Stimulated activated CD8-positive, alpha-beta memory T cell treated with anti-CD3 and anti-CD28 coated beads, Interleukin-2, amount 100 ng/mL, for 1 hour (primary cell): ENCODE measurements at places on chromosomes 16 and 17.
A peak's percentile ranks its signal among the peaks of the same experiment; 100 is the strongest.

DNA sequence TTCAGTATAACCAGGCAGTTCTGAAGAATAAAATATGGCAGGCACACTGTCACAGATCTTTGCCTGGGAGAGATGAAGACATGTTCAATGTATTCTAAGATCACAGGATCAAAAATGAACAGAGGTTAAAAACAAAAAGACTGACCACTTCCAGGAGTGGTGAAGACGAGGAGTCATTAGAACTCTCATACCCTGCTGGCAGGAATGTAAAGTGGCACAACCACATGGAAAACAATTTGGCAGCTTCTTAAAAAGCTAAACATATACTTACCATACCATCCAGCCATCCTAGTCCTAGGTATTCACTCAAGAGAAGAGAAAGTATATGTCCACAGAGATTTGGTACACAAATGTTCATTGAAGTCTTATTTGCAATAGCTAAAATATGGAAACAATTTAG lies 406.3 kb downstream of the NPIPA8 start:
- DNase-seq: no peak

DNA sequence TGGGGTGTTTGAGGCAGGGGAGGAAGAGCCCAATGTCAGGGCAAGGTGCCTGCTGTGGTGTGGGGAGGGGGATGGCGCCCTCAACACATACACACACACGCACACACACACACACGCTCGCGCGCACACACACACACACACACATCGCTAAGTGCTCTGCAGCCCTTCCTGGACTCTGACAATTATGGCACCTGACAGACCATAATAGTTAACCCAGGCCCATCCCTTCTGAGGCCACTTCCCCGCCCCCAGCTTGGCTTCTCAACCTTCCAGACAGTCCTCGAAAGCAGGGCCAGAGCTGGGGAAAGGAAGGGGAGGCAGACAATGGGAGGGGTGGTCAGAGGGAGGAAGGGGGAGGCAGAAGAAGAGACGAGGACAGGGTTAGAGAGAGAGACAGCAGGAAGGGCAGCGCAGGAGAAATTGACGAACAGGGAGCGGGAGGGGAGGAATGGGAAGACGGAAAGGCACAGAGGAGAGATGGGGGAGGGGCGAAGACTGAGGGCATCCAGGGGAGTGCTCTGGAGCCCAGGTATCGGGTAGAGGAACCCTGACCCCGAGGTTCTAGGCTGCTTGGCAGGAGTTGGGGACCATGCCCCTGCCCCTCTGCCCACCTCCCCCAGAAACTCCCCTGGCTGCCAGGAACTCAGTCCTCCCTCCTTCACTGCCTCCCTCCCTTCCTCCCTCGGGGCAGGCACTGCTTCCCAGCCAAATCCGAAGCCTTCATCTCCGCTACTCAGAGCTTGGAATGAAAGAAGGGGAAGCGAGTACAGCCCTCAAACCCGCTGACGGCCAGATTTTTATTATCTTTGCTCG lies 4.0 kb downstream of the SRCIN1 start:
- no peak for DNase-seq

DNA sequence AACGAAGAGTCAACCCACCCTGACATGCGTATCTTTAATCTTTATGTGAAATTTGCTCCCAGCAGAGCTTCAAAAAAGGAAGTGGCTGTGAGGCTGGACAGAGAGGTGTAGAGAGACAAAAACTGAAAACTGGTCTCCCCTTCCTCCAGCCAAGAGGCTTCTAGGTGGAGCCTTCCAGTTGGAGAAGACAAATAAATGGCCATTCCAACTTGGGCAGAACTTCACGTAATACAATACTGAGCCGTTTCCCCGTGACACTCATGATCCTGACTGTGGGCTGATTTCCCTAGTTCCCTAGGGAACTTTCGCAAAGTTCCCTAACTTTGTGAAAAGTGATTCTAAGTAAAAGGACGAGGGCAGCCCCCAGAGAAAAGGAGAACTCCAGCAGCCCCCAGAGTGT lies 78.8 kb downstream of the ZFHX3 start:
- DNase-seq: no peak

DNA sequence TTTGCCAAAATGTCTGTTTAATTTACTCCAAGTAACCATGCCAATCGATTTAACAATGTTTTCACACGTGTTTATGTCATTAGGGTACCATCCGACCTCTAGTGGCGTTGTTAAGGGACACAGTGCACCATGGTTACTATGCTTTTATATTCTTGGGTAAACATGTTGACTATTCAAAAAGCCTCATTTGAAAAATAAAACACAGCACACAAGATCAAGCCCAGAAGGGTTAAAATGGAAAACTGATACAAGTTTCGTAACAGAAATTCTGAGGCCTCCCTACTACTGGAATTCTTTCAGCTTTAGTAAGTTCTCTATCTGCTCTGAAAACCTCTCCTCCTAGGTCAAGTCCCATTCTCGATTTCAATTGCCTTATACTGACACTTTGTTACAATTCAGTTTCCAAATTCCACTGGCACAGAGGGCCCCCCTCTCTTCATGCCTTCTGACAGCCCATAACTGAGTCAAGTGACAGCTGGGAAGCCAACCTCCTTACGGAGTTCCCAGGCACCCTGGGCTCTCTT lies 2.1 kb downstream of the CFAP20 start:
- no peak for DNase-seq

DNA sequence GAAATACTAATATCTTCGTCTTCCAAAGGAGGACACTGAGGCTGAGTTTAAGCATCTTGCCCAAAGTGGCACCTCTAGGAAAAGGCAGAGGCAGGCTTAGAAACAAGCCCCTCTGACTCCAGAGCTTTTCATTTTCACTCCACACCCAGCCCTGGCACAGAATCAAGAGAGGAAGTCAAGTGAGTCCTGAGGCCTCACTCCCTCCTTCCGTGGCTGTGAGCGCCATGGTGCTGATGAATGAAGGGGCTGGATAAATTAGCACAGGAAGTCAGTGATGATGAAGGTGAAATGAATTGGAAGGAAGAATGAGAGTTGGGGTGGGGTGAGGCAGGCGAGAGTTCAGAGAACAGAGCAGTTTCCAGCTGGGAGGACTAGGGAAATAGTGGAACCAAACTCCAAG lies 179.3 kb downstream of the TMEM132E start:
- DNase-seq: no peak

DNA sequence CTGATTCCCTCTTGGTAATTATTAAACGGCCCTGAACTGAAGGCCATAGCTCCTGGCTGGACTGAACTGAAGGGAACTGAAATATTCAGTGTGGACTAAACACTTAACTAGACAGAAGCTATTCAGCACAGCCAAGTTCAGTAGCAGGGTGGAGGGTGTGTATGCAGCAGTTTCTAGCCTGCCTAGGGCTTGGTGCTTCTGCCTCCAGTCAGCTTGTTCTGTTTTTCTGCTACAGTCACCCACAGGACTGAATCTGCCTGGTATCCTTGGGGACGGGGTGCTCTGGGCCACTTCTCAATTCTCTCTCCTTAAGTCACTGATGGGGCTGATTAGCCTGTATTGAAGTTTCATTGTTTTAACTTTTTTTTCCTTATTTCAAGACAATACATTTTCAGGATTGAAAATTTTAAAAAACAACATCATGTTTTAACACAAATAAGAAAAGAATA lies 77.1 kb downstream of the WWP2 start:
- no peak for DNase-seq

GRCh38 chr17:74822939-74823367 lies 36.7 kb downstream of the GRIN2C start:
- DNase-seq: no peak

GRCh38 chr16:81522108-81522701 lies 77.6 kb downstream of the CMIP start:
- no peak for DNase-seq

DNA sequence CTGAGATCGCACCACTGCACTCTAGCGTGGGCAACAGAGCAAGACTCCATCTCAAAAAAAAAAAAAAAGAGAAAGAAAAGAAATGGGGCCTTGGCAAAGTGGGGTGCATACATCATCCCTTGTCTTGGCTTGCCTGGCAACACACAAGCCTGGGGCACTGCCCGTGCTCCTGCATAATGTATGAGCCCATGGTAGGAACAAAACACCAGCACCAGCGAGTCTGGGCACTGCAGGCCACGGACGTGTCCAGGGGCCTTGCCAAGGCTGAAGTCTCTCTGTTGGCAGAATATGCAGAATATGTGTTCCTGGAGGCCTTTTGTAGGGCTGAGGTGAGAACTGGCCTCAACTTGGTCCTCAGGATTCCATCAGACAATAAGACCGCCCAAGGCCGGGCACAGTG lies 15.7 kb upstream of the ALDOA start:
- DNase-seq: no peak

DNA sequence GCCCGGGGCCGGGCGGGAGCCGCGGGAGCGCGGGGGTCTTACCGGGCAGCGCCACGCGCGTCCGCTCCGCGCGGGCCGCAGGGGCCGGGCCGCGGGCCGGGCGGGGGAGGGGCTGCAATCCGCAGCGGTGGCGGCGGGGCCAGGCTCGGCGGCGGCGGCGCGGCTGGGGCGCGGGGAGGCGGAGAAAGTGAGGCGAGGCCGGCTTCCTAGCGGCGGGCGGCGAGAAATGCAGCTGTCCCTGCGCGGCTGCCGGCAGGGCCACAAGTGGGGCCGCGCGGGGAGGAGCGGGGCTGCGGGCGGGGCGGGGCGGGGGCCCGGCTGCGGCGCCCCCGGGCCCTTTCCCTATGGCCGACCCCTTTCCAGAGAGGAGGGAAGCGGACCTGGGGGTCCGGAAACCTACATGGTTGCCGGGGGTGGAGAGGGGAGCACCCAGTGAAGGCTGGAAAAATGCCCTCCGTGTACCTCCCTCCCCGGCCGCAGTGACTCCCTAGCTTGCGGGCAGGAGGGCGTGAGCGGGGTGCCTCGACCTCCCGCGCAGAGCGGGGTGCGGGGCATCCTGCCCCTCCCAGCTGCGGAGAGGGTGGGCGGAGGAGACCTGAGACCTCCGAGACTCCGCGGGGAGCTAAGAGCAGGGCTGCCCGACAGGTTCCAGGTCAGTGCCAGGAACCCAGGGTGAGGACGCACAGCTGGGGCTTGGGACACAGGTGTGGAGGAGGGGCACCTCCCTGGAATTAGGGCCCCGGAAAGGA lies at the start of gene CUEDC1:
Gene CUEDC1, minus strand, starts transcription at position 230 of the 749 bp plus-strand sequence. CDS start 69,848 bp downstream, outside the sequence.
- DNase-seq: peak; percentile 24

GRCh38 chr16:82675300-82675699 lies 48.5 kb downstream of the CDH13 start:
- DNase-seq: no peak

- no peak for DNase-seq
Observed at GRCh38 chr17:34219405-34219804, 35.7 kb upstream of the CCL2 start.

DNA sequence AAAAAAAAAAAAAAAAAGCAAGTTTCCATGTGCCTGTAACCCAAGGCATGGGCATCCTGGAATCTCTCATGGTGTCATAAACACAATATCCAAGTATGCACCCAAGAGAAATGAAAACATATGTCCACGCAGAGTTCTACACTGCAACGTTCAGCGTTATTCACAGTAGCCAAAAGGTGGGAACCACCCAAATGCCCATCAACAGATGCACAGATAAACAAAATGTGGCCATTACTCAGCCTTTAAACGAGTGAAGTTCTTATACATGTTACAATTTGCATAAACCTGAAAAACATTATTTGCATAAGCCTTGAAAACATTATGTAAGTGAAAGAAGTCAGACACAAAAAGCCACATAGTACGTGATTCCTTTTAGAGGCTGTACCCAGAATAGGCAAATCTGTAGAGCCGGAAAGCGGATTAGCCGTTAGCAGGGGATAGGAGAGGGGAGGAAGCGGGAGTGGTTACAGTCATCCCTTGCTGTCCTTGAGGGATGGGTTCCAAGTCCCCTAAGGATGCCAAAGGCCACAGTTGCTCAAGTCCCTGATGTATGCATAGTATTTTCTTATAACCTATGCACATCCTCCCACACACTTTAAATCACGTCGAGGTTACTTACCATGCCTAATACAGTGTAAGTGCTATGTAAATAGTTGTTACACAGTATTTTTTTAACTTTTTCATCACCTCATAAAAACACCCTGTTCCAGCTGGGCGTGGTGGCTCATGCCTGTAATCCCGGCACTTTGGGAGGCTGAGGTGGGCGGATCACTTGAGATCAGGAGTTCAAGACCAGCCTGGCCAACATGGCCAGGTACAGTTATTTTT lies 47.3 kb upstream of the DNAH17 start:
- no peak for DNase-seq

DNA sequence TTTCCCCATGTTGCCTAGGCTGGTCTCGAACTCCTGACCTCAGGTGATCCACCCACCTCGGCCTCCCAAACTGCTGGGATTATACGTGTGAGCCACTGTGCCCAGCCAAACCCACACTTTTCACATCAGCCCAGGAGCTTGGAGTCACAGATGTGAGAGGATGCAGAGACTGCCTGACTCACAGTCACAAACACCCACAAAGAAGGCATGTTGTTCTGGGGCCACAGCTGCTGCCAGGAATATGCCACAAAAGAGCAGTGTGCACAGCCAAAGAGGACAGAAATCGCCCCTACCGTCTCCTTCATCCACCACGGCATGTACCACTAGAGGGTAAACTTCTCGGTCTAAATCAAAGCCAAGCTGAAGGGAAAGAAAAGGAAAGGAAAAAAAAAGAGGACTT lies 25.1 kb upstream of the FOXJ1 start:
- DNase-seq: no peak

GRCh38 chr17:40857535-40857934 lies 9.5 kb downstream of the KRT12 start:
- DNase-seq: no peak

- DNase-seq: no peak
Observed at GRCh38 chr16:87086575-87086974, 230.6 kb downstream of the C16orf95 start.

DNA sequence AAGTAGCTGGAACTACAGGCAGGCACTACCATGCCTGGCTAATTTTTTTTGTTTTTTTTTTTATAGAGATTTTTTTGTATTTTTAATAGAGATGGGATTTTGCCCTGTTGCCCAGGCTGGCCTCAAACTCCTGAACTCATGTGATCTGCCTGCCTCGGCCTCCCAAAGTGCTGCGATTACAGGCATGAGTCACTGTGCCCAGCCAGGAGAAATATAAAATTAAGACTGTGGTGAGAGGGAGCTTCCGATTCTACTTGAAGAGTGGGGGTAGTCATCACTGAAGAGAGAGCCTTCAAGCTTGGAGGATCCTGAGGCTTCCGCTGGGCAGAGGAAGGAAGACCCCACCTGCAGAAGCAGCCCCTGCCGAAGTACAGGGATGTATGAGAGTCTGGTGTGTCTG lies 34.4 kb upstream of the RGS9 start:
- DNase-seq: no peak
